Hepatocyte (in vitro differentiated cells): ENCODE measurements at places on chromosomes 6 and 20. TPM values are rescaled to one million over a fixed set of nuclear protein-coding genes. Genes with fewer than 3 reads are reported as not detected.

DNA sequence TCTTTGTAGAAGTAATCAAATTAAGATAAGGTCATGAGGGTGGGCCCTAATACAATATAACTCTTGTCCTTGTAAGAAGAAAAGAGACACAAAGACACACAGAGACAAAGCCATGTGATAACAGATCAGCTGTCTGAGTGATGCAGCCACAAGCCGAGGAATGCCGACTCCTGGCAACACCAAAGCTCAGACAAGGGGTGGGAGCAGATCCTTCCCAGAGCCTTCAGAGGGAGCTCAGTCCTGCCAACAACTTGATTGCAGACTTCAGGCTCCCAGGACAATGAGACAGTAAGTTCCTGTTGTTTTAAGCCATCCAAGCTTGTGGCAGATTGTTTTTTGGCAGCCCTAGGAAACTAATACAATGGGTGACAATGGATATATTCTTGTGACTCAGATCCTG, 325.0 kb upstream of the AGPAT4 start:
- no peaks in the 10 kb centered on the region for H3K36me3 ChIP-seq
- H3K4me1 ChIP-seq, result no peaks in the 10 kb centered on the region

RGS19 gene
- 8.1 and 8.8 TPM in 2 replicates for total RNA-seq

ZC3H12D gene
- 0.50 and 1.7 TPM in 2 replicates for total RNA-seq

DNA sequence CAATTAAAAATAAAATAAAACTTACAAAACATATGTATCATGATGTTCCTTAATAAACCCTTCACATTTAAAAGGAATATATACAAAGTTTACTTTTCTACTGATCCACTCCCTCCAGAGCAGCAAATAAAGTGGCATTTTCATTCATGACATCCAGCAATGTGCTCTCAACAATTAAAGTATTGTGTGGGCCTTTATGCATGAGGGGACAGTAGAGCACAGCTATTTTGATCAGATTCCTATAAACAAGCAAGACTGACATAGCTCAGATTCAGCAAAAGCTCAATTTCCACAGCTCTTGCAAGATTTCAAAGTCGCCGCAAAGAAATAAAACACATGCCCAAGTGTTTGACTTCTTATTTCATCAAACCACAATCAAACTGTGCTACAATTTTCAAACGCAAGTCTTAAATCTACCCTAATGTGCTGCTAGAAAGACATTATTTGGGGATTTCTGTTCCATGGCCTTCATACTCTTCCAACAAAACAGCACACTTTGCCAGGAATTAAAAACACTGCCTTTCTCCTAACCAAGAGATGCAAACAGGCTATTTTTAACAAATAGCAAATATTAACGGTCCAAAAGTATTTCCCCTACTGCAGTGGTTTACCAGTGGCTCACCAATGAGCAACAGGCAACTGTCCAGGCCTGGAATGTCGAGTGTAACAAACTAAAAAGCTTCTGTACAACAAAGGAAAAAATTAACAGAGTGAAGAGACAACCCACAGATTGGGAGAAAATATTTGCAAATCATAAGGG, 52.3 kb downstream of the MBOAT1 start:
- H3K27me3 ChIP-seq, result no peaks in the 10 kb centered on the region
- no peak overlapping the region for H3K4me3 ChIP-seq
- H3K36me3 ChIP-seq, result no peaks in the 10 kb centered on the region
- DNase-seq, result no peak
- no peaks in the 10 kb centered on the region for H3K4me1 ChIP-seq
- no peak overlapping the region for H3K27ac ChIP-seq

GRCh38 chr20:40435146-40435895, 253.7 kb downstream of the MAFB start:
- H3K27ac ChIP-seq, result no peak overlapping the region
- no peaks in the 10 kb centered on the region for H3K4me1 ChIP-seq
- no peak overlapping the region for H3K4me3 ChIP-seq
- no peaks in the 10 kb centered on the region for H3K36me3 ChIP-seq
- DNase-seq, result no peak
- no peaks in the 10 kb centered on the region for H3K27me3 ChIP-seq

DNA sequence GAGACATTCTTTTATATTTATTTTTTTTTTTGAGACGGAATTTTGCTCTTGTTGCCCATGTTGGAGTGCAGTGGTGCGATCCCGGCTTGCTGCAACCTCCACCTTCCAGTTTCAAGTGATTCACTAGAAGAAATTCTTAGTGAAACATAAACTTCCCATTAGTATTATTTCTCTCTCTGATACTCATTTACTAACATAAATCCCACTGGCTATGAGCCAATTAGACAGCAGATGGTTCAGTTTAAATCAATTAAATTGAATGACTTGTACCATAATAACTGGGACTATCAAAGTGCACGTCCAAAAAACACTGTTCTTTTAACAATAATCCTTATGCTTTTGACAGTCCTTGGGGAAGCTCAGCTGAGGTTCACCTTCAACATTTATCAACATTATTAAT, 111.2 kb upstream of the PTCHD4 start:
- no peaks in the 10 kb centered on the region for H3K36me3 ChIP-seq
- H3K27me3 ChIP-seq, result no peaks in the 10 kb centered on the region
- H3K4me1 ChIP-seq, result no peaks in the 10 kb centered on the region
- H3K4me3 ChIP-seq, result no peak overlapping the region
- no peak for DNase-seq
- H3K27ac ChIP-seq, result no peak overlapping the region

CLVS2 gene
- under 0.01 and 0.07 TPM in 2 replicates for total RNA-seq

OXT gene
- 0.92 TPM in 1 of 2 replicates, not detected in the other for total RNA-seq

- no peaks in the 10 kb centered on the region for H3K36me3 ChIP-seq
- peak; percentile 24 for DNase-seq
- no peak overlapping the region for H3K27ac ChIP-seq
- no peaks in the 10 kb centered on the region for H3K27me3 ChIP-seq
These were observed 5.5 kb downstream of the ZSCAN12 start for GRCh38 chr6:28393912-28394662.

GPX5 gene
- total RNA-seq, result not detected in 2 replicates

DNA sequence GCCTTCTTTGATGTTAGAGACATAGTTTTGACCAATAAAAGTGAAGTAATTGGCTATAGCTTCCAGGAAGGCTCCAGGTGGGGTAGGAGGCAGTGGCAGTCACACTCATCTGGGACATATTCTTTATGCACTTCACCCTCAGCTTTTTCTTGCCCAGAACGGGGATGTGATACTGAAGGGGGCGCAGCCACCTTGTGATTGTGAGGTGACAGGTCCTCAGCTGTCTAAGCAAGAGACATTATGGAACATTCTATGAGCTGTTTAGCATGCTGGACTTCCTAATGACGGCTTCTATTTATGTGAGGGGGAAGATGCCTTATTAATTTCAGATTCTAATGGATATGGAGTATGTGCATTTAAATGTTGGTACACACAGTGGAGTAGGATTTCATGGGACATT, 151.3 kb upstream of the ZFP64 start:
- H3K27ac ChIP-seq, result no peak overlapping the region
- no peaks in the 10 kb centered on the region for H3K4me1 ChIP-seq
- no peak for DNase-seq
- H3K27me3 ChIP-seq, result no peaks in the 10 kb centered on the region
- no peaks in the 10 kb centered on the region for H3K36me3 ChIP-seq

GRCh38 chr6:42387336-42387735, 64.4 kb downstream of the TRERF1 start:
- no peaks in the 10 kb centered on the region for H3K27me3 ChIP-seq
- no peaks in the 10 kb centered on the region for H3K36me3 ChIP-seq
- no peak overlapping the region for H3K27ac ChIP-seq
- H3K4me3 ChIP-seq, result no peak overlapping the region
